Right lobe of liver (tissue), 6 donors: ENCODE measurements at places on chromosomes 5 and 9. TPM values are rescaled to one million over a fixed set of nuclear protein-coding genes. Genes with fewer than 3 reads are reported as not detected.

DNA sequence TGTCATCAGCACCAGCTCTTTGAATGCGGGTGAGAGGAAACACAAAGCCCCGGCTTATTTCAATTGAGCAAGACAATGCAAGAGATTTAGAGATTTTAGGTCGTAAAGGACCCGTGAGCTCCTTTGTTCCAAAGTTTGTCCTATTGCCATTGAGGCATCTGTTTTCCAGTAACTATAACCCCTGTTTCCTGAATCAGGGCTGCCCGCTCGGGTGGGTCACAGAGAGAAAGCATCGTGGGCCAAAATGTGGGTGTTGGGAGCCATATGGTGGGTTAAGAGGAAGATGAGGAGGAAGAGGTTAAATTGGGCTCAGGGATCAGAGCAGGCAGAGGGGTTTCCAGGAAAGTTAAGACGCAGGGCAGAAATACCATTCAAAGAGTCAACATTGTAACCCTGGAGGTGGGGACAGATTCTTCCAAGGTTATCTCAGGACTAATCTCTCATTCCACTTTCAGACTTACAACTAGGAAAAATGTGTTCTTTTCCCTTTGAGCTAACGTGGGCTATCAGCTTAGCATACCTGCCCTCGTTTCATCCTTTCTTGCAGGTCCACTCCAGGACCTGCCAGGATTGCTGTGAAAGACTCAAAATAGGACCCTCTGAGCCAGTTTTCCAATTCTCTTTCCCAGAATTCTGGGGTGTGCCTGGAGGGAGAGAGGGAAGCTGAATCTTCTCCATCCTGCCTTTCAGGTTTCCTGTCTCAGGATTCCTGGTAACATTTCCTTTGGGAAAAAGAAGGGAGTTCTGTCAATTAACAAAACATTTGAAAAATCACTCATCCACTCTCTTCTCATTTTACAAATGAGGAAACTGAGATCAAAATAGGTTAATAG, 95.5 kb upstream of the TAF11L2 start:
- no peak for DNase-seq

DNA sequence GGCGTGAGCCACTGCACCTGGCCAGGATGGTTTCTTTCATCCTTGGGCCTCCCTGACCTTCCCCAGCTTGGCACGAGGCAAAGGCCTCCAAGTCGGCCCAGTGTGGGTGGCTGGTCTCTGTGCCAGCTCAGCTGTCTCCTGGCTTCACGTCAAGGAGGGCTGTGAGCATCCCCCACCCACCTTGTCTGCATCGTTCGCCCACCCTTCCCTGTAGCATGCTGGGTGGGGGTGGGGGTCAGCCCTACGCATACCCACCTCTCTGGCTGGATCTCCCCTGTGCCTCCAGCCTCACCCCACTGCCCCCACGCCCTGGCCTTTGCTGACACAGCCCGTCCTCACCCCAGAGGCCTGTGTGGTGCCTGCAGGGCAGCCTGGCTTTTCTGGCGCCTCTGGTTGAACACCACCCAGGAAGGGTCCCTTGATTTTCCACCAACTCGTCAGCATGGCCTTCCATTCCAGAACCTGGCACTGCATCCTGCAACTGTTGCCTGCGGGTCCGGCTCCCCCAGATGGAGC, 8.8 kb upstream of the WDR5 start:
- DNase-seq = no peak

- no peak for DNase-seq
Observed at GRCh38 chr9:110977259-110977709, 61.0 kb downstream of the LPAR1 start.

DNA sequence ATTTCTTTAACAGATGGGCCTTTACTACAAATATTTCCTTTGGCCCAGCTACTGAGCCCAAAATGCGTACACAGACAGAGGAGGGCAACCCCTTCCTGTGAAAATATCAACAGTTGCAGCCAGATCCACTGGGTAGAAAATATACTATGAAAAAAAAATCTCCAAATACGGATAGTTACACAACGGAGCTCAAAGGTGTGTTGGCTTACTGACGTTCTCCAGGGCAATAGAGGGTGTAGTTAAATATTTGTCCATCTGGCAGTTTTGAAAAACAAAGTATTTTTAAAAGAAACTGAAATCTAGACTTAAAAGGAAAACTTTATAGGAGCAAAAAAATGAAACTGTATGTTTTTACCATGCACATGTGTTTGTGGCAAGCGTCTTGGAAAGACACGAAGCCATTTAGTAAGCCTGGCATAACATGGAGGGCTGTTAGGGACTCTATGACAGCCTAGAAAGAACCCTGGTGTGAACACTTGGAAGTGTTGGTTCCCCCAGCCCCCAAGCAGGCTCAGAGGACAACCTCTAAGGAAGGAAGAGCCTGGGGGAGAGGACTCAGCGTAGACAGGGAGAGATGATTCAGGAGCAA, 157.8 kb upstream of the TRPM3 start:
- DNase-seq = peak; percentile 75

- DNase-seq = no peak
Observed at GRCh38 chr5:122500245-122501088, 188.4 kb downstream of the SNCAIP start.

GRCh38 chr9:70668751-70669150, 254.3 kb upstream of the KLF9 start:
- no peak for DNase-seq

DNA sequence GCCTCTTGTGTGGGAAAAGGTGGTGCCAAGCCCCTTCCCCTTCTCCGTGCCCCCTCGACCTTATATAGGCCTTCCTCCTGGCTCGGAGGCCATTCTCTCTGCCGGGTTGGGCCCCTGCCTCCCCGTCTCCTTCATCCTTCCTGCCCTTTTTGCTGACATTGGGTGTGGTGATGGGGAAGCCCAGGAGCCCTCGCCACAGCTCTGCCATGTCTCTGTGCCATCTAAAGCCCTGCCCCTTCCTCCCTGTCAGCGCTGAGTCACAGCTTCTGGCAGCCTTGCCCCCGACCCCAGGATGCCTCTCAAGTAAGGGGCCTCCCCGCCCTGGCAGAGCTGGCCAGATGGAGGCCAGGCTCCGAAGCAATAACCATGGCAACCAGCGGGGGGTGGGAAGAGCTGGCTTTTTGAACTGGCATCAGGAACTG, 30.4 kb downstream of the JADE2 start:
- no peak for DNase-seq

DNA sequence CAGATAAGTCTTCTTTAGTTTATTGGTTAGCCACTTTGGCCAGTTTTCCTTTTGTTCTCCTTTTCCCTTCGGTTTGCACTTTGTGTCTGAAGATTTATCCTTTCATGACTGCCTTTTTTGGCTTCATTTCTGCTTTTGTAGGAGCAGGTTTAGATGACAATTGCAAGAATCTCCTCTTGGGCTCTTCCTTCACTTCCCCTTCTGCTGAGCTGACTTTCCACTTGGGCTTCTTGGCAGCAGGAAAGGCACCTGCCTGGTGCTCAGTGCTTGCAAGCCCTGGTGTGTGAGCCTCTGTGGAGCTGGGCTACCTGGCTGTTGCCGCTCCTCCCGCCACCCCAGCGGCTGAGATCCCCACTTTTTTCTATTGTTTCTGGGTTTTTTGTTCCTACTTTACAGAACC, 7.3 kb downstream of the CCDC112 start:
- DNase-seq = no peak

DNA sequence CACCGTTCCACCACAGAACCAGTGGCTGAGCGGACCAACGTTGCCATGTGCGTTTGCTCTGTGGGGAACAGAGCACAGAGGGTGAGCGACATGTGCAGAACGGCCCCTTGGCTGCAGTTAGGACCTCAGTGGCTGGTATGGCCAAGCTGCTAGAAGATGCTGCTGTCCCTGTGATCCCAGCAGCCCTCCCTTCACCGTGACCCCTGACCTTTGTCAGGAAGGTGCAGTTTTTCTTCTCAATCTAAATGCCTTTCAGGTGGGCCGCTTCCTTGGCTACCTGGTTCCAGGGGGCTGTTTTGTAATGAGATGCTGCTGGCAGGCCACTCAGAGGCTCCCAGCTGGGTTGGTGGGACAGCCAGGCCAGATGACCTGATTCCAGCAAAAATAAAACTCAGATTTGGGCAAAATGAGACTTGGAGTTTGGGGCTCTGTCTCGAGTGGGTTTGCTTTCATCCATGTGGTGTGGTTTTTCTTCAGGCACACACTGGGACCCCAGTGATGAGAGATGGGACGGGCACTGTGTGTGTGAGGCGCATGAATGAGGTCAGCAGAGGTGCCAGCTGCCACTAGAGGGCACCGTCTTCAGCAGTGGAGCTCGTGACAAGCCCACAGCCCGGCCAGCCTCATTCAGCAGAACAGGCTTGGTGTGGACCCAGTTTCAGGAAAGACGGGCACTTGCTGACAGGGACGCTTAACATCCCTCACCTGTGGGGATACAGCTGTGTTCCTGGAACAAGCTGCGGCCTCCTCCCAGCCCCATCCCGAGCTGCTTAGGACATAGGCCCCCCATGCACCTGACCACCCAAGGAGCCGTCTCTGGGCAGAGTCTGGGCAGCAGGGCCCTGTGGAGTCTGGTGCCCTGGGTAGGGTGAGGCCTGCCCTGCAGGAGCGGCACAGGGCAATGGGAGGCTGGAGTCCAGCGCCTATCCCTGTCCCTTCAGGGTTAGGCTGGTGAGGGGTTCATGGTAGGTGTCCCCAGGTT, 4.1 kb downstream of the MRPS2 start:
- peak; percentile 62 for DNase-seq

GRCh38 chr5:126031989-126032716, 391.1 kb upstream of the GRAMD2B start:
- DNase-seq = no peak

DNA sequence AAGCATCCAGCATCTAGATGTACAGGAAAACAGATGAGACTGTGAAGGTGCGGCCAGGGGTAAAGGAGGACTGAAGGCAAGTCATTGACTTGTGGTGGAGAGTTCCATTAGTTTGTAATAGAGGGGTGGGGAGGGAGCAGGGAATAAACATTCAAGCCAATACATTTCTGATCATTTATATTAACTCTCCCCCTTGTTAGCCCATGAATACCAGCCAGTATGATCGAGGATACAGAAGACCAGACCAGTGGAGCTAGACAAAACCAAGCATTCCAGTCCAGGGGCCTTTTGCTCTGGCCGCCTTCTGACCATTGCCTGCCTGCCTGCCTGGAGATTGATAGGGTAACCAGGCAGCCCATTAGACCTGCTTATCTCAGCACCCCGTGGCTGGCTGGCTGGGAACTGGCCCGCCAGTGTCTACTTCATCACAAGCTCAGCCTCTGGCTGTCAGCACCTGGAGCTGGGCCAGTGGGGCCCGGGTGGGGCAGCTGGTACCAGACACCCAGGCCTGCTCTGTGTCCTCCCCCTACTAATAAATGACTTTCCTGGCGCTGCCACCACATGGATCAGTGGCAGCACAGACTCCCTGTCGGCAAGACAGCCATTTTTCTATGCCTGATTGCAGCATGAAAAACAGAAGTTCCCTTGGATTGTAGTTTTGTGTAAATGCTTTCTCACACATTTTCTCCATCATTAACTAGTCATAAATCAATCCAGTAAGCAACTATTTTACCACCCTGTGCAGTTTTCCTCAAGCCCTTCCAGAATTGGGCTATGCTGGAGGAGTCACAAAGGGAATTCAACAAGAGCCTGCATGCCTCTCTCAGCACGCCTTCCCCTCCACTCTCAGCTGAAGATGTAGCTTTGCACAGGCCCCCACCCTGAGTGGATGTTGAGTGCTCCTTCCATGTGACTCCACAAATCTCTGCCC, 181.3 kb downstream of the SNCAIP start:
- DNase-seq = no peak

GRCh38 chr9:15191378-15191777, 115.6 kb downstream of the TTC39B start:
- DNase-seq = no peak

SPINK5 gene
- total RNA-seq = not detected

SMIM33 gene
- total RNA-seq = not detected

CD72 gene
- 2.0 TPM for total RNA-seq

TAF11L10 gene
- not detected for total RNA-seq

CLIC3 gene
- total RNA-seq = not detected
